ENCODE measurements at places on chromosomes 1 and 21.

- no peak for DNase-seq
Observed at GRCh38 chr1:154842635-154843034, 27.4 kb downstream of the KCNN3 start.

DNA sequence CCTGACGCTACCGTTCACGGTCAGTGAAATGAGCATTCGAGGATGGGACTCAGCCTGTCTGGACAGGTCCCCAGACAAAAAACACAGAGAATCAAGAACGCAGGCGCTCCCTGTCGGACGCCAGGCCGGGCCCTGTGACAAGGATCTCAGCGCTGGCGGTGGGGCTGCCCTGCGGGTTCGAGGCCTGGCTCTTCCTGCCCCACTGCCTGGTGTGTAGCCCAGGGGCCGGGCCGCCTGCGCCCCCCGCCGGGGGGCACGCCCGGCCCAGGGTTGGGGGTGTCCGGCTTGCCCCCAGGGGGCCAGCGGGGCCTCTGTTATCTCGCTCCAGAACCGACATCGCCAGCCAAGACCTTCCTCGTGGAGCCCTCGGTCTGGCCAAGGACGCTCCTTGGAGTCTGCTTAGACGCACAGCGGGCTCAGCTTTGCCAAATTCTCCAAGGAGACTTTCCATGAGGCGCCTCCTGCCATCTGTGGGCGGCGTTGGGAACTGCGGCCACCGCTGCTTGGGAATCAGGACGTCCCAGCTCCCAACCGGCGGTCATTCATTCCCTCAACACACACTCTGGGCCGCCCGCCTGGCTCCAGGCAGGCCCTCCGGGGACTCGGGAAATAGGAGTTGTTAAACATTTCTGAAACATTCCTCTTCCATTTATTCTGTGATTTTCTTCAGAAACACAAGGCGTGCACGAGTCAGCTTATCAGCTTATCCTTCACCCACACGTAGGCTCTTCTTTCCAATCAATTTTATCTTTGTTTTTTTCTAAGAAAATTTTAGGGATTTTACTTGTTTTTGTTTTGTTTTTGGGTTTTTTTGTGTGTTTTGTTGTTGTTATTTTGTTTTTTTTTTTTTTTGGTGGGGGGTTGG, 11.3 kb upstream of the RIPK4 start:
- DNase-seq: peak; percentile 14

GRCh38 chr21:44712203-44713028, 1.0 kb upstream of the TSPEAR start:
- no peak for DNase-seq

DNA sequence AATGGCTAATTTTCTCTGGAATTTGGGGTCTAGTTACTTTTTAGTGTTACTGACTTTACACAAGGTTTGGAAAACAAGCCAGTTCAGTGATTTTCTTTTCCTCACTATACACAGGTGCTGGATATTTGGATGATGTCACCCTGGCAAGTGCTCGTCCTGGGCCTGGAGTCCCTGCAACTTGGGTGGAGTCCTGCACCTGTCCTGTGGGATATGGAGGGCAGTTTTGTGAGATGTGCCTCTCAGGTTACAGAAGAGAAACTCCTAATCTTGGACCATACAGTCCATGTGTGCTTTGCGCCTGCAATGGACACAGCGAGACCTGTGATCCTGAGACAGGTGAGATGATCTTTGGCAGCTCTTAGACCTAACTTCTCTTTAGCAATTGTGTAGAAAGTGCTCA, 64.5 kb upstream of the LAMC2 start:
- DNase-seq: no peak

DNA sequence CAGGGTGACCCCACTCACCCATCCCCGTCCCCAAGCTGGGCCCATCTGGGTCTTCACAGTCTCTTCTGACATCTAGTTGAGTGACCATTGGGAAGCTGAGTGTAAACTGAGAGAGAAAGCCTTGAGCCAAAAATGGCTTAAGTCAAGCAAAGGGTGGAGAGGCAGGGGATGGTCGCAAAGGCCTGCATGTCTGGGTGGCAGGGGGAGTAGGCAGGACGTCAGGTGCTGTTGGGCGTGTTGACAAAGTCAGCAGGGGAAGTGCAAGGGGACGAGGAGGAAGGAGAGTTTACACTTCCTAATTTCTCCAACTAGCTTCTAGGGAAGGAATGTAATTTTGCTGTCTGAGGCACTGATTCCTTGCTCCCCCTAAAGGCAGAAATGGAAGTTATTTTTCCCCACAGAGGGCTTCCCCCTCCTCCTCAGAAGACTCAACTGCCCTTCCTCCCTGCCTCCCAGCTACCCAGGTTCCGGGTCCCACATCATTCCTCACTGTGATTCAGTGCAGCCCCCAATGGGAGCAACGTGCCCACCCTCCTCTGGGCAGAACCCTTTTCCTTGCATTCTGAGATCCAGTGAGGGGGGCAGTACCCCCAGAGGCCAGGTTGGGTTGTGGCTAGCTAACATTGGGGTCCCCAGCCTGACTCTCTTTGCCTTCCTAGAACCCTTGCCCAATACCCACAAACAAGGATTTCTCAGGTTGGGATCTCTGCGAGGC, 1.2 kb upstream of the ADORA1 start:
- DNase-seq: no peak

DNA sequence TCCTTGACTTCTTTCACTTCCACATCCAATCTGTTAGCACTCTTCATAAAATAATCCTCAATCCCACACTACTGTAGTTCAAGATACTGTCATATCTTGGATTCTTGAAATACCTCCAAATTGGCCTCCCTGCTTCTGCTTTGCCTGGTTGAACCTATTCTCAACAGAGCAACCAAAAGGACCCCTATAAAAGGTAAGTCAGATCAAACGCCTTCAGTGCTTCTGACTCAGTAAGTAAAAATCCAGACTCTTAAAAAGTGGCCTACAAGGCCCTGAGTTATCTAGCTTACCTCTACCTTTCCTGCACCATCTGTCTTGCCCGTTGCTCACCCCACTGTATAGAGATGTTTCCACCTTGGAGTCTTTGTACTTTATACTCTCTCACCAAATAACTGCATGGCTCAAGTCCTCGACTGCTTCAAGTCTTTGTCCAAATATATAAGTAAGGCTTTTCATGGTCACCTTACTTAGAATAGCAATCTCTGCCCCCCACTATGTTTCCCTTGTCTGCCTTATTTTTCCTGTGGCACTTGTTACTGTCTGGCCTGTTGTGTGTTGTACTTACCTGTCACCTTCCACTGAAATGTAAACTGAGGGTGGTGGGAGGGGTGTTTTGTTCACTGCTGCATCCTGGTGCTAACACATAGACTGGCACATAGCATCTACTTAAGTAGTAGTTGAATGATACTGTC, 5.1 kb upstream of the PIGV start:
- DNase-seq: no peak

GRCh38 chr1:188489336-188490112, 1660.8 kb downstream of the PLA2G4A start:
- DNase-seq: no peak

- no peak for DNase-seq
Observed at GRCh38 chr21:43320526-43320925, 106.4 kb downstream of the SIK1 start.

GRCh38 chr1:239884796-239885195, 206.9 kb upstream of the FMN2 start:
- no peak for DNase-seq

- no peak for DNase-seq
Observed at GRCh38 chr1:96072021-96072420, 649.6 kb upstream of the PTBP2 start.

- no peak for DNase-seq
Observed at GRCh38 chr21:39024538-39024937, 158.7 kb downstream of the PSMG1 start.

GRCh38 chr1:97816927-97817326, 103.9 kb downstream of the DPYD start:
- no peak for DNase-seq

GRCh38 chr21:27258742-27259448, 292.0 kb upstream of the ADAMTS5 start:
- DNase-seq: no peak

GRCh38 chr1:58815069-58815685, 31.3 kb upstream of the JUN start:
- DNase-seq: peak; percentile 61

- DNase-seq: no peak
Observed at GRCh38 chr1:31579374-31579773, 3.1 kb downstream of the TINAGL1 start.

DNA sequence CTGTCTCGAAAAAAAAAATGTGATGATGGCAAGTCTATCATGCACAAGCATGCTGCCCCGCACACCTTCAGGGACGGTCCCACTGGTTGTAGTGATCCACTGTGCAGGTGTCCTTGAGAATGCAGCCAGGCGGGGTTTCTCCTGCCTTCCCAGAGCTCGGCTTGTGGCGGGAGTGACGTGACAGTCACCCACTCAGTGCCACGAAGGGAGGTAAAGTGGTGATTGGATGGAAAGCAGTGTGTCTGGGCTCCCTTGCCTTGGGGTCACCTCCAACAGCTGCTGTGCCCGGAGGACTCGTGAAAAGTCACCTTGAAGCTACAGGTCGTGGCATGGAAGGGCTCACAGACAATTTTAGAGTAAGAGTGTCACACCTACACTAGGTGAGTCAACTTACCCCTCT, 33.5 kb upstream of the TRIM17 start:
- DNase-seq: no peak

- no peak for DNase-seq
Observed at GRCh38 chr1:22184892-22185612, 42.2 kb upstream of the WNT4 start.

DNA sequence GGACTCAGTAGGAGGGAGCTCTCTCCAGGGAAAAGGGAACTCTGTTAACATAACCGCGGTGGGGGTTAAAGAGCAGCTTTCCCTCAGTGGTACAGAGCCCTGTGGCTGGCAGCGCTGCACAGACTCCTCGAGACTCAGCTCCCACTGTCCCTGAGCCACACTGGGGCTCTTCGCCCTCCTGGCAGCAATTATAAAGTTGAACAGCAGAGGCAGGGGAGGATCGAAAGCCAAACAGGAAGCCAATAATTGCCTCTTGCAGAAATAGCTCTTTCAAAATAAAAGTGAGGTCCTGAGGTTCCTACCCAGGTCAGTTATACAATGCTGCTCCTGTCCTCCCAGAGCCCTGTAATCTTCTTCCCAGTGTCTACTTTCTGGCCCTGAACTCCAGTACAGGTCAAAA, 77.0 kb downstream of the FAM78B start:
- DNase-seq: no peak

DNA sequence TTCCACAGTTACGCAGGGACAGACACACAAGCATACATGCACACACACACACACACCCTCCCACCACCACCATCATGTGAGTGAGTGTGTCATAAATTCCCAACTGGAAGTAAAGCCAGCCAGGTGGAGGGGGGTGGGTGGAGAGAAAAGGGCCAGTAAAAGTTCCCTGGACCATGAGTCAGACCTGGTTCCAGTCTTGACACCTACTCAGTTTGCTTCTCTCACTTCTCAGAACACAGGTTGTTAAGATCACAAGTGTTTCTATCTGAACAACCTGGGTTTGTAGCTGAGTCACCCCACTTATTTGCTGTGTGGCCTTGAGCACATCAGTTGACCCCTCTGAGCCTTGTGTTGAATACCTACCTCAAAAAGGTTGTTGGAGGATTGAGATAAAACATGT, 9.6 kb downstream of the EPHA10 start:
- no peak for DNase-seq

GRCh38 chr1:64396817-64397216, 73.1 kb upstream of the CACHD1 start:
- no peak for DNase-seq

DNA sequence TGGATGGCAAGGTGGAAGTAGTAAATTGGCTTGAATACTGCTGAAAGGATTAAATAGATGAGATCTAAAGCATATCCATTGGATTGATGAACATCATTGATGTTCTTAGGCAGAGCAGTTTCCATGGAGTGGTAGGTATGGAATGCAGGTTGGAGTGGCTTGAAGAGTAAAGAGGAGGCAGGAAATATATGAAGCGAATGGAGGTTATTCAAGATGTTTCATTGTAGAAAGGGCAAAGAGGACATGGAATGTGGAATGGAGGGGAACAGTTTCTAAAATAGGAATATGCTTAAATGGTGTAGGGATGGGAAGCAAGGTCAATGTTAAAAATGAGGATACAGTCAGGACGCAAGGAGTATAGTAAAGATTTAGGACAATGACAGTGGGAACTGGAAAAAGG, 6.1 kb downstream of the OSBPL9 start:
- DNase-seq: no peak

GRCh38 chr1:42765269-42765668, 1.6 kb downstream of the P3H1 start:
- no peak for DNase-seq

DNA sequence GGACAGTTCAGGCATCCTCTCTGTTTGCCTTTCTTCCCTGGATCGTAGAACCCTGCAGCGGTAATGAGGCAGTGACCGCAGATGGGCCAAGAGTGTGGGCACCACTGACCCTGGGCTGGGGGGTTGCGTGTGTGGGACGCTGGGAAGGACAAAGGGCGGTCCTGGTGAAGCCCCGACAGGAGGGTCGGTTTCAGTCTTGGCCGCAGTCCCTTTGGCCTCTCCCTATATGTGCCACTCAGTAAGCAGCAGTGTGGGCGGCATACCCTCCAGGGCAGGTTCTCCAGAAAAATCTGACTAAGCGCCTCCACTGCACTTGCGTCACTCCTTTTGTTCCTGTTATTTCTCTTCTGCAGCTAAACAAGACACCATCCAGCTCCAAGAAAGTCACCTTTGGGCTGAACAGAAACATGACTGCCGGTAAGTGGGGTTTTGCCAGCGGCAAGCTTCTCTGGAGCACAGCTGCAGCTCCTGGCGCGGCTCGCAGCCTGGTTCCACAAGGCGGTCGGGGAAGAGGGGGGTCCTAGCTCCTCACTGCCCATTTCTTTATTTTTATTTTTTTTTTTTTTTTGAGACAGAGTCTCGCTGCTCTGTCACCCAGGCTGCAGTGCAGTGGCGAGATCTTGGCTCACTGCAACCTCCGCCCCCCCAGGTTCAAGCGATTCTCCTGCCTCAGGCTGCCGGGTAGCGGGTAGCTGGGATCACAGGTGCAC, 27.7 kb upstream of the PDXK start:
- no peak for DNase-seq

DNA sequence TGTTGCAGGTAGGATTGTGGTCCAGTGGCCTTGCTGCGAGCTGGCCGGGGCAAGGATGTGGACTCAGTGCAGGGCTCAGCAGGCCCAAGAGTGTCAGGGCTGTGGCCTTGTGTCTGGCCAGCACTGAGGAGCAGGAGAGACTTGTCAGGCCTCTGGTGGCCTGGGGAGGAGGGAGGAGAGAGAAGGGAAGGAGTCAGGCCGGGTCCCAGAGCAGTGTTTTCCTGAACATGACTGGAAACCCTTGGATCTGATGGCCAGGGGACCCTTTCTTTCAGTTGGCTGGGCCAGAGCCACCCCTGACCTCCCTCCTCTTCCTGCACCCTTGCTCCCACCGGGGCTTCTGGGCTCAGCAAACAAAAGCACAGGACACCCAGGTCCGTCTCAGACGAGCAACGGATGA, 5.1 kb downstream of the IBA57 start:
- no peak for DNase-seq

- no peak for DNase-seq
Observed at GRCh38 chr21:45543710-45544448, 1.6 kb upstream of the SLC19A1 start.

- no peak for DNase-seq
Observed at GRCh38 chr1:56302878-56303277, 276.5 kb downstream of the PLPP3 start.

- no peak for DNase-seq
Observed at GRCh38 chr1:97392701-97393100, 528.1 kb downstream of the DPYD start.

- DNase-seq: no peak
Observed at GRCh38 chr1:204826970-204827369, 43.7 kb upstream of the NFASC start.

GRCh38 chr21:16457498-16457897, 727.7 kb downstream of the USP25 start:
- no peak for DNase-seq

GRCh38 chr1:79371802-79372201, 365.3 kb upstream of the ADGRL4 start:
- no peak for DNase-seq

Measured in CD4-positive, alpha-beta T cell treated with Interleukin-17A for 4 hours (primary cell).